ENCODE measurements at places on chromosomes 7 and 10.

GRCh38 chr7:78111386-78111785 is 312.8 kb downstream of the PHTF2 start:
- DNase-seq: no peak

DNA sequence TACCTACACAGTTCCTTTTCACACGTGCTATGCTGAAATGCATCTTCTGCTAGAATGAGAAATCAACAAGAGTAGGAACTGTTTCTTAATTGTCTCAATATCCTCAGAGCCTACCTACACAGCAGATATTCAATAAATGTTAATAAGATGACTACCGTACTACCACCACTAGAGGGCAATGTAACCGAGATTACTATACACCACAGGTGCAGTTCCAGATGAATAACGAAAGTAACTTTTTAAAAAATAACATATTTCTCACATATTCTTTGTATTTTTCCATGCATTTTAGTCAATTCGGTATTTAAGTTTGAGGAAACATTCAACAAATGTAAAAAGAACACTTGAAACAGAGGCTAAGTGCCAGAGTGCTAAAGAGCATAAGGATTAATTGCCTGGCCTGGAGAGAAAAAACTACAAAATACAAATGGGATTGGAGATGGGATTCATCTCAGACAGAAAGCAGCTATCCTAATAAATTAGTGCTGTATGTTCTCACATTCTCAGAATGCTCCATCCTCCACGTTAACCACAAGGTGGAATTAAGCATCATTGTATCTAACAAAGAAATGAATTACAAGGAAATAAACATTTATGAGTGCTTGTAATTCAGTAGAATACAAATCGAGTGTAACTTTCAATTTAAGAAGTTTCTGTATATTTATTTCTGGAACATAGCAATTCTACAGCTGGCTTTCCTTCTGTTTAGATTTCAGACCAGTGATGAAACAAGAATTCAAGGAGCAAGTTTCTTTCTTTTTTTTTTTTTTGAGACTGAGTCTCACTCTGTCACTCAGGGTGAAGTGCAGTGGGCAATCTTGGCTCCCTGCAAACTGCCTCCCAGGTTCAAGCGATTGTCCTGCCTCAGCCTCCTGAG is 20.3 kb upstream of the HECTD2 start:
- peak; percentile 75 for DNase-seq

DNA sequence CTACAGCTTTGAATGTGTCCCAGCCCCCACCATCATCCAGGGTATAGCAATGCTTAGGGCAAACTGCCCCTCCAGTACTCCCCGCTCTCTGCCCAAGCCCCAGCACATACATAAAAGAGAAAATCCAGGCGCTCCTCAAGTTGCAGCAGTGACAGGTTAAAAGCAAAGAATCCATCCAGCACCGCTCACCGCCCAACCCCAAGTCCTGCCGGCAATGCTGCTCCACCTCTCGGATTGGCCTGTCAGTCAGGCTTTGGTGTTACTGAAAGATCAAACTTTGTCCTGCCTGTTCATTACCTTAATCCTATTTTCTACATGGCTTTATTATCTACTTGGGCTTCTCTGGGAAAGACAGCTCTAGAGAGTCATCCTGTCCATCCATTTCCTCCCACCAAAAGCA is 31.9 kb downstream of the DPCD start:
- DNase-seq: no peak

DNA sequence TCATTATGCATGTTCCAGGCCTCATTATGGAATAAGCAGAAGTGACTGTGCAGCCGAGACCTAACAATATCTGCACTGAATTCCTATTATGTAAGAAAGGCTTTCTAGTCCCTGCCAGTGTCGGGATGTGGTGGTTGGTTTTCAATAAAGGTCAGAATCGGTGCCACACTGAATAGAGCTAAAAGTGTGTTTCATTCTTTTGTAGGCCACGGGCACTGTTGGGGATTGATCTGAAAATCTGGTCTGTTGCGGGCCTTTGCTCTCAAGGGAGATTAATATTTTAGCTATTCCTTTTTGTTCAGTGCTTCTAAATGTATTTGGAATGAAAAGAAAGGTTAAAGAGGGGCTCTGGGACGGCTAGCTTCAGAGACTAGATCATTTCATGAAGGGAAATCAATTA is 559.4 kb upstream of the GALNT17 start:
- DNase-seq: no peak

- DNase-seq: peak; percentile 70
Measured at GRCh38 chr7:32658034-32658433, 162.7 kb downstream of the AVL9 start.

GRCh38 chr10:35398355-35398754 is 62.0 kb downstream of the CCNY start:
- no peak for DNase-seq

DNA sequence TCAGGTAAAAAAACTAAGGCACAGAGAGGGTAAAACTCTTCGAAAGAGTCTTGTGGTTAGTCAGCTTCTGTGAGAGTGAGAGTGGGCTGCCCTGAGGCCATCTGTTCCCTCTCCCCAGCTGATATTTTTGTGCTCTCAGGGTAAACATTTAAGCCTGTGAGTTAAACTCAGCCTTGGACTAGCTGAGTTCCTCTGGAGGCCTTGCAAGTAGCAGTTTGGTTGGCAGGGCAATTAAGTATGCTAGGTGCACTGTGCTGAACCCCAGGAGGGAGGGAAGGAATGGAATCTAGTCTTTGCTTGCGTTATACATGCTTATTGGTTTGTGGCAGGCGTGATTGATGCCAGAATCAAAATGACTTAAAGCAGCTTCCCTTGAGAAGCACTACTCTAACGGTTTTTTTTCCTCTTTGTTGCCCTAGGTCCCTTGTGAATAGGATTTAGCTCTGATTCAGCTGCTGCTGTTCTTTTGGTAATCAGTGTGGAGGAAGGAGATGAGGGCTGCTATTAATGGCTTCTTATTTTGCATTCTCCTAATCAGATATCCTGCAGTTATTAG is 140.2 kb downstream of the AUTS2 start:
- no peak for DNase-seq

DNA sequence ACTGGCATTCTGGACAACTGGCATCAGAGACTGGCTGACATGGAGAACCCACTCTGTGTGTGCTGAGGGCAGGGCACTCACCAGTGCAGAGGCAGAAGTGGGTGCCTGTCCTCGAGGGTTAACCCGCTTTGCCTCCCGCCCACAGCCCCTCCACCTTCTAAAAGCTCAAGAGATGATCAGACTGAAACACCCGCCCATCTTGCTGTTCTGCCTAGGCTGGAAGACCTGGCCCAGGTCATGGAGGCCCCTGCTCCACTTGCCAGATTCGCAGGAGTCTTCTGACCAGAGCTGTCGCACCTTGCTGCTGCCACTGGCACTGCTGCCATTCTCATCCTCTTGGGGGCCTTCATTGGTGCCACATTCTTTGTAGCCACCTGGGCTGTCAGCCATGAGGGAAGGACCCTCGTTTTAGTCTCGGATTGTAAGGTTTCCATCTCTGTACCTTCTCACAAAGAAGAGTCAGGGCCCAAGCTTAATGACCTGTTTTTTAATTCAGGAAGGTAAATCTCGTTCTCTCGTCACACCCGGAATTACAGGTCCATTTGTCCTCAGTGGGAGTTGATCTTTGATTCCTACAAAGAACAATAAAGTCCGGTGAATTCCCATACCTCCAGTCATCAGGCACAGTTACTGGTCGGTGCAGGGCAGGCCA is 1.9 kb downstream of the CYREN start:
- no peak for DNase-seq

DNA sequence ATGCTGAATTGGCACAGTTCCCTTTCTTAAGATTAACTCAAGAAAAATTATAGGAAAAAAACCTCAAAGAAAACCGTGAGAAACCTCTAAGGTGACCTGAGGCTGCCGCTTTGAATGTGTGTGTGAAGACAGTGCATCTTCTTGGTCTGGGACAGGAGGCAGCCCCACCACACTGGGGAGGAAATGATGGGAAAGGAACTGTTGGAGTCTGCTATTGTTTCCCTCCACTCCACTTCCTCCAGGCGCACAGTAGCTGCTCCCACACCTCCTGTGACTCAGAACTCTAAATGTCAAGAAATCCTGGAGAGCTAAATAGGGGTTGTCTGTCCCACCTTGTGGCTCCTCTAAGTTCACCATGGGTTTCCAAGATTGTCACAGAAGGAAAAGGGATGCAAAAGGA is 179.4 kb downstream of the PDE1C start:
- no peak for DNase-seq

- DNase-seq: no peak
Measured at GRCh38 chr7:104926601-104927041, 87.4 kb upstream of the KMT2E start.

- DNase-seq: no peak
Measured at GRCh38 chr7:157380416-157380815, 43.6 kb downstream of the DNAJB6 start.

- no peak for DNase-seq
Measured at GRCh38 chr7:31020652-31021051, 31.5 kb upstream of the ADCYAP1R1 start.

Data from LoVo (cell line).